ENCODE measurements at places on chromosomes 11 and 22.

DNA sequence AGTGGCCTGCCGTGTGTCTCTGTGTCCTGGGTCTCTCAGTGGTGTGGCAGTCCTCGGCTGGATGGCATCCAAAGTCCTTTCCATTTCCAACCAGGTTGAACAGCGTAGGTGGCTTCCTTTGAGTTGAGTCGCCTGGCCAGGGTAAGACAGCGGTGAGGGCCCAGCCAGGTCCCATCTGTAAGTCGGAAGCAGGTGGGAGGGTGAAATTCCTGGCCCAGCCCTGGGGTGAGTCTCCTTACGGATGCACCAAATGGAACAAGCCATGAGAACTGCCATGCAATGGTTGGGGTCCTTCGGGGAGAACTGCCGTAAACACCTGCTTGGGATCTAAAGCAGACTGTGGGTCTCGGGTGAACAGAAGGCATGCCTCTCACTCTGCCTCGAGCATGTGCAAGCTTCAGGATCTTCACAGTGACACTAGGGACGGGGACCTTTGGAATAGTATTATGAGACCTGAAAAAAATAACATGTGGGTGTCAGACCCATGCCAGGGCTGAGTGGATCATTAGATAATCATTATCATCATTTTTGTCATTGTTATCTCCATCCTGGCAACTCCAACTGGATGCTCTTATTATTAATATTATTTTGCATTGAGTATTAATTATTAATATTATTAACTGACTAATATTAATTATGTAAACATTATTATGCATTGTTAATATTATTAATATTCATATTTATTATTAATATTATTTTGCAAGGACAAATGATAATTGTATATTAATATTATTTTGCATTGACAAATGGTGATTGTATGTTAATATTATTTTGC lies 57.7 kb upstream of the LINC01488 start:
- no peak for DNase-seq

DNA sequence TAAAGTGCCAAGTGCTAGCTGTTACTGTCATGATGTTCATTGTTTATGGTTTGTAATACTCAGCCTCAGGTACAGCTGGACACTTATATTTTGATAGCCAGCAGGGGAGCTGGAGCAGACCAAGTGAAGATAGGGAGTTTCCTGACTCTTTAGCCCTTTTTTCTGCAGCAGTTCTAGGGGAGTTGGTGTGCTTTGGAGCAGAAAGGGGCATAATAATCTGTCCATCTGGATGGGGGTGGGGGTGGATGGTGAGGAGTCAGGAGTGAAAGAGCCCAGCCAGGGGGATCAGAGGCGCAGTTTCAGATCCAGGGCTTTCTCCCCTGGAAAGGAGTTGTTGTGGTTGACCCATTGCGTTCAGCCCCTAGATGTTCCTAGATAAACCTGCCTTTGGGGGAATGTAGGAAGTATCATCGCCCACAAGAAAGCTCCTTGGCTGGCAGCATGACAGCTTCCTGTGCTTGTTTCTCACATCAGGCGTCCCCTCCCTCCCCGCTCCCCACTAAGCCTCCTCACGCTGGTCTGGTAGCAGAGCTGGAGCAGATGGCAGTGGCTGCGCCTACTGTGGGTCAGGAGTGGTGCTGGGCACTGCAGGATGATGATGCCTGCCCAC lies 41.9 kb downstream of the MED15 start:
- DNase-seq: peak; percentile 71

DNA sequence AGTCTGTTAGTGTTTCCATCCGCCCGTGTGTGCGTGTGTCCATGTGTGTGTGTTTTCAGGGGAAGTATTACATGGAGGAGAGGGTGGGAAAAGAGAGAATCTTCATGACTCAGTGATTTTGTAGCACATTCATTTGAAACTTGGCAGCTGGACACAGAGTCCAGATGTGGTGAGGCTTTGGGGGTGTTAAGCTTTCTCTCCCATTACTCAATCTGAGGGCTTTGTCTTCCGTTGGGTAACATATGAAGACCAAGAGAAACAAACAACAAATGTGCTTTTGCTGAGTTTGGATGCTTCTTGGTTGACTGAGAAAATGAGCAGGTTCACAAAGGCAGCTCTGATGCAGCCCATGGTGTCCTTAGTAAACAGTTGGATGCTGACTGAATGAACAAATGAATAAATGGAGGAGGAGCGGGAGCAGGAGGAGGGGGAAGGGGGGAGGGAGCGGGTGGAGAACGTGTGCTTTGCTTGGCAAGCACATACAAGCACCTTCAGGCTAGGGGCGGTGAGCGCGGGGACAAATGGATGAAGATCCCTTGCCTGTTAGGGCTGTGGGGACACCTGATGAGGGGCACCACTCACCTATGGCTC lies 104.3 kb downstream of the ST3GAL4 start:
- no peak for DNase-seq

DNA sequence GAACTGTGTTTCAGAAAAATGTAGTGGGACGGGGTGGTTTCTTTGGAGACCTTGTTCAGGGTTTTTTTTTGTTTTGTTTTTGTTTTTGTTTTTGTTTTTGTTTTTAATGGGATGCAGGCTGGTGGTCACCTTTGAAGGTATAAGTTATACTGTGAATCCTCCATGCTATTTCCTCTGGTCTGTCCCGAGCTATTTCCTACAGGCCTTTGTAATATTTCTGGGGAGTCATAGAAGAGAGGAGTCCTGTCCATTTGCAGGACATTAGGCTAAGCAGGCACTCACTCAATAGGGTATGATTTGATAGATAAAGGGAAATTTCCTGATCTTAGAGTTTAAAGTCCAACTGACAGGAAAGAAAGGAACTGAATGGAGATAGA lies 78.0 kb downstream of the TRAF6 start:
- no peak for DNase-seq

GRCh38 chr22:33105501-33105911 lies 47.3 kb upstream of the SYN3 start:
- no peak for DNase-seq
